ENCODE measurements at places on chromosomes 1 and 21. TPM values are rescaled to one million over a fixed set of nuclear protein-coding genes. Genes with fewer than 3 reads are reported as not detected.

GRCh38 chr1:90504509-90504908 is 212.6 kb downstream of the BARHL2 start:
- no peak overlapping the region for H3K4me3 ChIP-seq
- no peak for DNase-seq
- no peak overlapping the region for H3K27ac ChIP-seq
- H3K36me3 ChIP-seq: no peaks in the 10 kb centered on the region

The CACNA1S gene
- total RNA-seq: 83.9 TPM

DNA sequence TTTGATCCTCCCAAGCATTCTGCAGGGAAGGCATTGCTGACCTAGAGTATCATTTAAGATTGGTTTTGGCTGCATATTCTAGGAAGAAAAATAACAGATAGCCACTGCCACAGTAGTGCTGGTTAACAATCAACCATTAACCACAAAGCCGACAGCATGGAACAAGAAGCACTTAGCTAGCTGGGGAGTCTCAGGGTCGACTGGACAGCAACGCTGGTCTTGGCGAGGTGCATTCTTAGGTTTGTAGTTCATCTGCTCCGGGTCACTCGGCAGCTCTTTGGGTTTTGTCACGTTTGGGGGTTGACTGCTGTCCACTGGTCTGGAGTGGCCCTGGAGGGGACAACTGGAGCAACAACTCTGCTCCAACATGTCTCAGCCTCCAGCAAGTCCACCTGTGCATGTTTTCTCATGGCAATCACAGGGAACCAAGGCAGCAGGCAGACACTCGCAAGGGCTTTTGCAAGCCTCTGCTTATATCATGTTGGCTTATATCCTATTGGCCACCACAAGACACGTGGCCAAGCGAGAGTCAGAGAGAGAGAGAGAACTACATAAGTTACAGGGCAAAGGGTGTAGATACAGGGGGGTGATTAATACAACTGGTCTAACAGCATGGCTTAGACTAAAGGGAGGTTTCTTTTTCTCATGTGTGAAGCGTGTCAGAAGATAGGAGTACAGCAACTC is 99.5 kb downstream of the LACTBL1 start:
- no peaks in the 10 kb centered on the region for H3K36me3 ChIP-seq
- H3K4me3 ChIP-seq: no peak overlapping the region
- no peaks in the 10 kb centered on the region for H3K27me3 ChIP-seq
- no peak for DNase-seq
- no peak overlapping the region for H3K27ac ChIP-seq

DNA sequence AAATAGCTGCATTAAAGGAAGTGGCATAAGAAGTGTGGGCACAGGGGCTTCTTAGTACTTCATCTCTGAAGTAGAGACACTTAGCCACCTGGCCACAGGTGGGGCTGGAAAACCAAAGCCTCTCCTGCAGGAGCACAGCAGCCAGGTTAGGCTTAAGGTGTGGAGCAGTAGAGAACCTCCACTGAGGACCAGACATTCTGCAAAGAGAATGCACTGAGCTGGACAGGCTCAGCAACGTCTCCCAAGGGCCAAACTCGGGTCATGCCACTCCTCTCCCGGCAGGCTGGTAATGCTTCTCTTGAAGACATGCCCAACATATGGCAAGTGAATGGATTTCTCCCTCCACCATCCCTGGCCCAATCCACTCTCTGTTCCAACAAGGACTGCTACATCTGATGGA is 33.0 kb upstream of the LRRC38 start:
- H3K4me1 ChIP-seq: peaks cover 21% of the 10 kb centered on the region
- H3K27me3 ChIP-seq: no peaks in the 10 kb centered on the region
- no peak overlapping the region for H3K4me3 ChIP-seq
- DNase-seq: no peak
- H3K27ac ChIP-seq: no peak overlapping the region

DNA sequence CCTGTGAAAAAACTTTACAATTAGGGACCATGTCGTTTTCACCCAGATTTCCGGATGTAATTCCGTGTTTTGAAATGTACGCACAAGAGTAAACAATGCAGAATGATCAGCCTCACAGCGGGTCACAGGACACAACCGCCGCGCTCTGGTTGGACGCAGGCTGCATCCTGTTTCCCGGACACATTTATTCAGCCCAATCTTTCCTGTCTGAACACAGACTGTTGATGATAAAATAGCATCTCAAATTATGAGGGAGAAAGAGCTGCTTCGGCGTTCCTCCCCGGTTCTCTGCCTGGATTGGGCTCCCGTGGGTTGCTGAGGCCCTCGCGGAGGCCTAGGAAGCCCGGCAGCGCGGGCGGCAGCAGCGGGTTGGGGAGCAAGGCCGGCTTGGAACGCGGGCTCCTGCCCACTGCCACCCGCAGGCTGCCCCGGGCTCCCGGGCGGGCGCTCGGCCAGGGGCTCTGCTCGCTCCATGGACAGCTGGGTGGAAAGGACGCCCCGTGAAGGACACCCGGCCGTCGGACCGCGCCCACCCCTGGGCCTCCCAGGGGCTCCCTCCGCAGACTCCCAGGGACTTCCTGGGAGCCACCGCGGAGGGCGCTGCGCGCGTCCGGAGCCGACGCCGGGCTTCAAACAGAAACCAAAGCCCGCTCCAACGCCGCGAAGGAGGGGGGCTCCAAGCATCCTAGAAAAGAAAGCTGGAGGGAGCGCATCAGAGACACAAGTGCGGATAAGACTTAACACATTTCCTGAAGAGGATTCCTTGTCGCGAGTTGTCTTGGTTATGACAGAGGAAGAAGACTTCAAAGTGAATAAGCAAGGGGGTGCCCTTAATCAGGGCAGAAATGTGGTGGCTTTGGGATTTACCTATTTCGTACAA is 122.3 kb downstream of the ESRRG start:
- peaks cover 13% of the 10 kb centered on the region for H3K4me1 ChIP-seq
- H3K36me3 ChIP-seq: no peaks in the 10 kb centered on the region
- H3K4me3 ChIP-seq: peak overlapping the region; percentile 87
- DNase-seq: peak; percentile 75

GRCh38 chr1:59604191-59604590 is 210.6 kb upstream of the HOOK1 start:
- H3K36me3 ChIP-seq: no peaks in the 10 kb centered on the region
- DNase-seq: no peak
- no peak overlapping the region for H3K4me3 ChIP-seq
- no peak overlapping the region for H3K27ac ChIP-seq
- H3K27me3 ChIP-seq: no peaks in the 10 kb centered on the region

DNA sequence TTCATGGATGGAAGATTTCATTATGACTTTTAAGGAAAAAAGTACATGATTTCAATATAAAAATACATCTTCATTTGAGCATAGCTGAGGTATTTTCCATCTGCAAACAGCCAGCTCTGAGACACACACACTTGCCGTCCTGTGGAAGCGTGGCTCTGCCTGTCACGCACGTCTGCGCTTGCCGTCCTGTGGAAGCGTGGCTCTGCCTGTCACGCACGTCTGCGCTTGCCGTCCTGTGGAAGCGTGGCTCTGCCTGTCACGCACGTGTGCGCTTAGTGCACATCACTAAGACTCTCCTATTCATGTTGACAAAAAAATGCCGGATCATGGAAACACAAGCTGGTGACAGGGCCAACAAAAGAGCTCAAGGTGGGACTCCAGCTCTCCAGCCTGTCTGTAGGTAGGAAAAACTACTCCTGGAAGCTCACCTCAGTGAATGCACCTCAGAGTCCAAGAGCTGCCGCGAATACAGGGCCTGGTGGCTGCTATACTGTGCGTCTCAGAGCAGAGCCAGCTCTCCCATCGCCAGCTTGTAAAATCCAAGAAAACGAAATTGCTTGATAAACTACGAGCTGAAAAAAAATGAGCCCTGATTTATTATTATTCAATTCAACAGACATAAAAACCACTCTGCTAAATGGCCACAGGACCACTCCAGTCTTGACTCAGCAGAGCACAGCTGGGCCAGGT is 69.3 kb downstream of the SLC37A1 start:
- H3K4me1 ChIP-seq: no peaks in the 10 kb centered on the region
- H3K36me3 ChIP-seq: no peaks in the 10 kb centered on the region
- H3K27ac ChIP-seq: no peak overlapping the region
- no peak overlapping the region for H3K4me3 ChIP-seq
